CD4-positive, alpha-beta T cell treated with Interleukin-17A for 1 hour (primary cell): ENCODE measurements at places on chromosomes 12 and 14.
A peak's percentile ranks its signal among the peaks of the same experiment; 100 is the strongest.

GRCh38 chr14:61266436-61266835 lies 14.7 kb downstream of the TMEM30B start:
- DNase-seq = no peak

DNA sequence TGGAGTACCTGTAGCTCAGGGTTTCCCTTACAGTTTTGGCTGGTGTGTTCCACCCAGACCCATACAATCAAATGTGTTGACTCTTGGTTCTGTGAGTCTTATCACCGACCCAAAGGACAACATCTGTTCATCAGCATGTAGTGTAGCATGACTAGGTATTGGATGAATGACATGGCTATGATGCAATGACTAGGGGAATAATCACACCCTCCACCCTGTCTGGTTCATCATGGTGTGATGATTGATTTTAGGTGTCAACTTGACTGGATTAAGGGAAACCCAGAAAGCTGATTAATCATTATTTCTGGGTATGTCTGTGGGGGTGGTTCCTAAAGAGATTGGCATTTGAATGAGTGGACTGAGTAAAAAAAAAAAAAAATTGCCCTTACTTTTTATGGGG lies 311.3 kb downstream of the DPF3 start:
- DNase-seq = no peak

GRCh38 chr14:69695322-69696203 lies 71.4 kb upstream of the SRSF5 start:
- no peak for DNase-seq

DNA sequence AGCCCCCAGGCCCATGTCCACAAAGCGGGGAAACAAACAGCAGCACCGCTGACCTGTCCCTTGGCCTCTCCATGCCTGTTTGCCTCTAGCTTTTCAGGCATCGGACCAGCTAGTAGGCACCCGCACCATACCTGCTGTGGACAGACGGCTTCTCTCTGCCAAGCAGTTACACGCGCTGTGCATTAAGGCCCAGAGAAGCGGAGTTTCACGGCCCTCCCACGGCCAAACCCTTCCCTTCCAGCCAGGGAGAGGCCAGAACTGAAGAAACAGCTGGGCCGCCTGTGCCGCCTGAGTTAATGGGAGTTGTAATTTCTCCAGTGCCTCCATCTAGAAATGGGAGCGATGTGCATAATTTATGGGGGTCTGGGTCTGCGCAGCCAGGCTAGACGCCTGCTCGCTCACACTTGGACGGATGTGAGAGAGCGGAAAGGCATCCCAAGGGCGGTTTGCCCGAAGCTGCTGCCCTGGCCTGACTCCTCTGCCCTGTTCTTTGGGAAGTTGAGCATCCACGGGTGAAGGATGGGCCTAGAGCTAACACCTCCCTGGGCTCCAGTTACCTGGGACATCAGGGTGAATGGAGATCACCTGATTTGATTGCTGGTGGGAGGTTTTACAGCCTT lies 89.7 kb upstream of the BCL11B start:
- DNase-seq = no peak

GRCh38 chr12:6772331-6772695 lies at the start of gene LAG3:
LAG3 (plus strand) TSS chr12:6772520; CDS start chr12:6772853, 333 bp downstream.
- peak; percentile 49 for DNase-seq

- DNase-seq = peak; percentile 98
Measured at GRCh38 chr14:21087294-21088091, 11.0 kb downstream of the ZNF219 start.

DNA sequence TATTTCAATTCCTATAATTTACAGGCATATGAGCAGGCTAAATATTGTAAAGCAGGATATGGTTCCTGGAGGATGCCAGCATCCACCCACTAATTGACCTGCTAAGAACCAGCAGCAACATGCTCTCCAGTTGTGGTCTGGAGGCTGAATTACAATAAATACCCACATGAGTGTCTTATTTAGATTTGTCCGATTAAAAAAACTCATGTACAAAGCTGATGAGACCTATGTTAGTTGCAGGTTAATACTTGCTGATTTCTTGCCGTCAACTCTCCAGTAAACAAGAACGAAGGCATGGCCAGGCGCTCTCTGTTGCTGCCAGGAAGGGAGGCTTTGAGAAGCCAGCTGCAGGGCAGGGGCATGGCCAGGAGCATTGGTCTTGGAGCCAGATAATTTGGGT lies 169.3 kb upstream of the PRICKLE1 start:
- DNase-seq = no peak

- DNase-seq = peak; percentile 17
Measured at GRCh38 chr14:39467889-39468524, 35.8 kb upstream of the FBXO33 start.

GRCh38 chr12:5806371-5807089 lies 138.5 kb downstream of the ANO2 start:
- no peak for DNase-seq

- no peak for DNase-seq
Measured at GRCh38 chr14:61530896-61531295, 164.4 kb upstream of the HIF1A start.

GRCh38 chr12:39467432-39467870 lies 24.5 kb upstream of the KIF21A start:
- peak; percentile 36 for DNase-seq

- no peak for DNase-seq
Measured at GRCh38 chr14:94780536-94781399, 10.9 kb upstream of the GSC start.
